Foreskin fibroblast (primary cell): ENCODE measurements at places on chromosomes 1 and 21.

DNA sequence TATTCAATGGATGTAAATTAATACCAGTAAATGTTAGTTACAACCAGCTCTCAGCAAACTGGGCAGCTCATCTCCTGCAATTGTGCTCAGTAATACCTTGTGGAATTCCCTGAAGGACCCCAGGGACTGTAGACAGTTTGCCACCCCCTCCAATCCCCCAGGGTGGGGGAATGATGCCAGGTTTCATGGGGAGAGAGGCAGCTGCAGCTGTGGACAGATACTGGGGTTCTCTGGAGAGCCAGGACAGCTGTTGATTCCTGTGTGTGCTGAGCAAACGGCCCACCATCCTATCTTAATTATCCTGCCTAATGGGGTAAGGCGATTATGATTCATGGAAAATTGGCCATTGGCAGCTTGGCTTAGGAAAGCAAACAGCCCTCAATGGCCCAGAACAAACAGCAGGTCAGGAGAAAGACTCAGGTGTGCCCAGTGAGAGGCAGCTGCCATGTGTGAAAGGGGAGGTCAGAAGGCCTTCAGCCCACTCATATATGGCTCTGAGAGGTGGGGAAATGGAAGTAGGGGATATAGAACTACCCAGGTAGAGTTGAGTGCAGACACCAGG is 148.9 kb upstream of the CTTNBP2NL start:
- no peak for DNase-seq

- DNase-seq = no peak
These were observed 51.8 kb downstream of the KCNK1 start for GRCh38 chr1:233665575-233666270.

DNA sequence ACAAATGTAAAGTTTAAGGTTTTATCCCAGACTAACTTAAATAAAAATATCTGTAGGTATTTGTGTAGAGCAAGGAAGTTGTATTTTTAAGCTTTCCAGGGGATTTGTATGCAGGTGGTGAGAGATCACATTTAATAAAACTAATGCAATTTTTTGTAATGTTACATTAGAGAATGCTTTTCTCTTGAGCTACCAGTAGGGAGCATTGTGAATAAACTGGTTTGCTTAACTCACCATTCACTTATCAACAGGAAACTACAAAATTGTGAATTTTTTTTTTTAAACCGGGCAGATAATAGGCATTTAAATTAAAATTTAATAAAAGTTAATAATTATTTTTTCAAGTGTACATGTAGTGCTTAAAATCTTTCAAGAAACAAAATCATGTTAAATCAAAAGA is 78.6 kb downstream of the IVNS1ABP start:
- DNase-seq = peak; percentile 47

DNA sequence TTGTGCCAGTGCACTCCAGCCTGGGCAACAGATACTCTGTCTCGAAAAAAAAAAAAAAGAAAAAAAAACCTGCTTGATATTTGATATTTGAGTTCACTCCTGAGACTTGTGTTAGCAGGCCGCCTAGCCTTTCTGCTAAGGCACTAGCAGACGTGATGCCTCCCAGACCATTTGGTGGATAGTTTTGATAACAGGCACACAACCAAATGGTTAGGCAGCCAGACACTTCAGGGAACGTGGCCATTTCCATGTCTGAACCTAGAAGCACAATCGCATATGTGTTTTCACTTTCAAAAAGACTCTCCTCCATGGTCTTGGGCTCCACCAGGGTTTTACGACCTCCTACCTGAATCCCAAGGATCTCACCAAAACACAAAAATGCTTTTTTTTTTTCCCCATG is 1319.5 kb downstream of the BRINP3 start:
- DNase-seq = no peak

DNA sequence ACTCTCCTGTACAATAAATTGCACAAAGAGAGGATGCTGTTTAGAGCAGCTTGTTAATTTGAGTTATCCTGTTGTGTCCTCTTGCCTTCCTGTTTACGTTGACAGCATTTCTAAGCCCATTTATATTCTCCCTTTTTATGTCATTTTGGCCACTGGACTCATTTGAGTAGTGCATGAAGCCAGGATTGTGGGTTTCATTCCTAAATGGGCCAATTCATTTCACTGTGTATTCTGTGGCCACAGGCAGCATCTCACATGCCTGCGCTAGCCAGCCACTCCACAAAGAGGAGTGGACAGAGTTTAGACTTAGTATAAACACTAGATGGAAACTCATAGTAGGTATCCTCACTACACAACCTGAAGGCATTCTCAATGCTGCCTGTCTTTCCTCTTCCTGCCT is 73.4 kb downstream of the DTL start:
- no peak for DNase-seq

DNA sequence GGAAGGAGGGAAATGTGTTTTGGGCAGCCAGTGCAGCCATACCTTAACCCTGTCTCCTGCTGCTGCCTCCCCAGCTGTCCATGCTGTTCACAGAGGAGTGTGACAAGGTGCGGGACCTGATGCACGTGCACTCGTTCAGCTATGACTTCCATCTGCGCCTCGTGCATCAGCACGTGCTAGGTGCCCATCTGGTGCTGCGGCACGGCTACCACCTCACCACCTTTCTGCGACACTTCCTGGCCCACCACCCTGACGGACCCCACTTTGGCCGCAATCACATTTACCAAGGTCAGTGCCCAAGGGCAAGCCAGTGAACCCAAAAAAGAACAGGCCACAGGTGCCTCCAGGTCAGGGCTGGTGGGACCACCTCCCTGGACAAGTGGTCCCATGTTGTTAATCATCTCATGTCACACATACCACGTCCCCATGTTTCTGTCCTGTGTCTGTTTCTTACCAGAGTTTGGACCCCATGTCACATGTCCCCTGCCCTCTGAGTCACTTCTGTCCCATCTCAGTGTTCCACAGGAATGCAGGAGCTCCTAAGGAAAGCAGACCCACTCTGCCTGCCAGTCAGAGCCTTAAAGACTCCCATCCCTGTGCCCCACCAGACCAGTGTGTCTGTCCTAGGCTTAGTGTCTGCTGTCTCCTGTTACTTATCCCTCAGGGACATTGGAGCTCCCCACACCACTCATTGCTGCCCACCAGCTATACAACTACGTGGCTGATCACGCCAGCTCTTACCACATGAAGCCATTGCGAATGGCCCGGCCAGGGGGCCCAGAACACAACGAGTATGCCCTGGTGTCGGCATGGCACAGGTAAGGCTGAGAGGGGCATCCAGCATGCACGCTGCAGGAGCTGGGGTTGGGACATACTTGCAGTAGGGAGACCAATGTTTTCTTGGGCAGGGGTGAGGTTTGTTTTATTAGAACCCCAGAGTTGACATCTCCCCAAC is 6.6 kb downstream of the HYI start:
- no peak for DNase-seq

DNA sequence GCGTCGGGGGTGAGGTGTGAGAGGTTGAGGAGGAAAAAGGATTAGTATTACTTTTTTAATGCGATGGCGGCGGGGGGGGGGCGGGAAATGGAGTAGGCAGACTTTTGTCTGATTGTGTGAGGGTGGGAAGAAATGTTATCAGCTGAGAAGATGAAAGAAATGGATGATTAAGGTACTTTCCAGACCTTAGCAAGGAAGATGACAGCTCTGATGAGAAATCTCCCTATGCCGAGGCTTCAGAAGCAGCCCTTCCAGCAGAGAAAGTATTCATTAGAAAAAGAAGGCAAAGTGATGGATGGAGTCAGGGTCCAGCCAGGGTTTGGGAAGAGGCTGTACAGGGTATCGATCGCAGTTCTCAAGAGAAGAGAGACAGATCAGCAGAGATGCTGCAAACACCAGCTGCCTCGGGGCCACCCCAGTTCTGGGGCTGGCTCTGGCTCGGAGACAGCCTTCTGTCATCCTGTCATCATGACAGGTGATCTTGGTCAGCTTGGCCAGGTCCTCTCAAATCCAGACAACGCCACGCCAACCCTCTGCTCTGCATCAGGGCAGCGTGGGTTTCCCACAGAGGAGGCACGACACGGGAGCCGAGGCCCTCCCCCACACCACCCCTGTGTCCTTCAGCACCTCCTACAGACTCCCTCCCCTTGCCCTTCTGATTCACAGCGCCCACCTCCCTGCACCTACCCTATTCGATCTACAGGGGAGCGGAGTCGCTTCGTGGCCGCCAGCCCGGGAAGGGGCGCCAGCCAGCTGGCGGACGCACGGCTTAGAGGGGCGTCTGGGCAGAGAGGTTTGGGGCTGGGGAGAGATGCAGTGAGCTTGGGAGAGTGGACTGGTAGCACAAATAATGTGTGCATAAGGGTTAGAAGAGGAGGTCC is 674 bp upstream of the ATXN7L2 start:
- no peak for DNase-seq

- DNase-seq = no peak
These were observed 99.6 kb upstream of the FBXO28 start for GRCh38 chr1:224014330-224014649.

DNA sequence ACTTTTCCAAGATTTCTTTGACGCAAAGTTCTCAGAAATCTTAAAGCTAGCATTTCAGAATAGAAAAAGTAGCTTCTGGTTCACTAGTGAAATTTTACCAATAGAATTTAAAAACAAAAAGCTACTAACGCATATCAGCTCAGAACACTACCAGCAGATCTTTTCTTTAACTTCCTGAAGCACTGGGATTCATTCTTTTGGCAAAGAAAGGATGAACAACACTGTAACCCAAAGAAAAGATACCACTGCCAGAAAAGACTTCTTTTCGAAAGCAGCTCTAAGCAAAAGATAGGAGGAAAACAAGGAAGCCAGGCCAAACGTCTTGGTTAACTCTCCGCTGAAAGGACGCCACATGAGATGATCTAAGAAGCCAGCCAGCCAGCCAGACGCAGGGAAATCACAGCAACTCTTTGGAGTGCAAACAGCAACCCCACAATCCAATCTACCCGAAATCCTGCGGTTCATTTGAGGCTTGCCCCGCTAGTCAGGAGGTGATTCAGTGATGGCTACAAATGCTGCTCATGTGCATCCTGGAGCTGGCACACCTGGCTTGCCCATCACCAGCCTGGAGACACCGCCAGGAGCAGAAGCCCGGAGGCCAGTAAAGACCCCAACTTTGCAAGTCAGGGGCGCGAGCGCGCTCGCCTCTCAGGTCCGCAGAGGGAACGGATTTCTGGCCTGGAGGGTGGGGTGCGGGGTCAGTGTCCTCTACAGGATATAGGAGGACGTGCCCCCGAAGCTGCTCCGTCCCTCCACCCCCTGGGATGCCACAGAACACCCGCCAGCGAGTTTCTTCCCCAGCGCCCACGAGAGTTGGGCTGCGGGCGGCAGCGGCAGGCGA is 812 bp downstream of the NBPF1 start:
- DNase-seq = peak; percentile 96

DNA sequence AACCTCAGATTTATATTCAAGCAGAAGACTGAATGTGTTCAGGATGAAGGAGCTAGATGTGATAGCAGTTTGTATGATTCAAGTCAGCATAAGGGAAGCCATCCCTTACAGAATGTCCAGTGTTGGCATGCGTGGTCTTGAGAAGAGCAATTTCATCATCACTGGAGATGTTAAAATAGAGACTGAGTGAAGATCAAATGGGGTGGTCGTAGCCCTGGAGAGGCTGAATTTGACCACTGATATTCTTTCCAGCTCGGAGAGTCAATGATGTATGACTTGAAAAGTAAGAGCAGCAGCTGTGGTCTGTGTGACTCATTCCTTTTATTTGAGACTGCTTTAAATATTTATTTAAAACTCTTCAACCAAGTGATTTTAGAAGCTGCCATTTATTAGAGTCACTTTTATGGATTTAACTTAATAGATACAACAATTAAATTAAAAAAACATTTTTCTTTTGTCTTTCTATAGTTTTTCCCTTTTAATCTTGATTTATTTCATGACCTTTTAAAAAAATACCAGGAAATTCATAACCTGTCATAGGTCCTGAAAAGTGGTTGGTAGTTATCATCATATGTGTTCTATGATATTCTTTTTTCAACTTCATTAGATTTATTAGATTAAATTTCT is 15.5 kb downstream of the FMN2 start:
- peak; percentile 69 for DNase-seq

GRCh38 chr21:30769724-30770431 is 14.7 kb upstream of the KRTAP21-1 start:
- DNase-seq = no peak

DNA sequence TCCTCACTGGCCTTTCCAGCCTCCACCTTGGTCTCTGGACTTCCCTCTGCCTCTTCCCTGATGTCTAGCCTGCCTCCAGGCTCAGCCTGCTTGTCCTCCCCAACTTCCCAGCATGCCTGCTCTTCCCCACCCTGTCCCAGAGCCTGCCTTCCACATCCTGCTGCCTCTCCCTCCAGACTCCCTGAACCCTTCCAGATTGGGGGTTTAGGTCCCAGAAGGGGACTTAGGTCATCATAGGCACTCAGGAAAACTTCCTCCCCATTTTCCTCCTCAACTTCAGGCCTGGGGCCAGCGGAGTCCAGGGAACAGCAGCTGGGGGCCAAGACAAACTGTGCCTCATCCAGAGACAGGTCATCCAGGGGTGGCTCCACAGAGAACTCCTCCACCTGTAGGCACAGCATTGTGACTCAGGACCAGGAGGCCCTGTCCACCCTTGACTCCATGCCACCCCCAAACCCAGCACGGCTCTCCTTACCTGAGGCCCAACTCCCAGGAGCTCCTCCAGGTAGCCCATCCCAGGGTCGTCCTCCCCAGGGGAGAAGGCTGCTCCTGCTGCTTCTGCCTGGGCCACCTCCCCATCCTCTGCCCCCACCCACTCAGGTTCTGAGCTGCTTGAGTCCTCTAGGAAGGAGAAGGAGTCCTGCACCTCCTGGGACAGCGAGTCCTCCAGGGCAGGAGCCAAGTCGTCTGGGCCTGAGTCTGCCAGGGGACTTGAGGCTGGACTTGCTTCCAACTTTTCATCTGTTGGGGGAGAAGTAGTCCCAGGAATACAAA is 3.4 kb upstream of the USF1 start:
- DNase-seq = no peak

DNA sequence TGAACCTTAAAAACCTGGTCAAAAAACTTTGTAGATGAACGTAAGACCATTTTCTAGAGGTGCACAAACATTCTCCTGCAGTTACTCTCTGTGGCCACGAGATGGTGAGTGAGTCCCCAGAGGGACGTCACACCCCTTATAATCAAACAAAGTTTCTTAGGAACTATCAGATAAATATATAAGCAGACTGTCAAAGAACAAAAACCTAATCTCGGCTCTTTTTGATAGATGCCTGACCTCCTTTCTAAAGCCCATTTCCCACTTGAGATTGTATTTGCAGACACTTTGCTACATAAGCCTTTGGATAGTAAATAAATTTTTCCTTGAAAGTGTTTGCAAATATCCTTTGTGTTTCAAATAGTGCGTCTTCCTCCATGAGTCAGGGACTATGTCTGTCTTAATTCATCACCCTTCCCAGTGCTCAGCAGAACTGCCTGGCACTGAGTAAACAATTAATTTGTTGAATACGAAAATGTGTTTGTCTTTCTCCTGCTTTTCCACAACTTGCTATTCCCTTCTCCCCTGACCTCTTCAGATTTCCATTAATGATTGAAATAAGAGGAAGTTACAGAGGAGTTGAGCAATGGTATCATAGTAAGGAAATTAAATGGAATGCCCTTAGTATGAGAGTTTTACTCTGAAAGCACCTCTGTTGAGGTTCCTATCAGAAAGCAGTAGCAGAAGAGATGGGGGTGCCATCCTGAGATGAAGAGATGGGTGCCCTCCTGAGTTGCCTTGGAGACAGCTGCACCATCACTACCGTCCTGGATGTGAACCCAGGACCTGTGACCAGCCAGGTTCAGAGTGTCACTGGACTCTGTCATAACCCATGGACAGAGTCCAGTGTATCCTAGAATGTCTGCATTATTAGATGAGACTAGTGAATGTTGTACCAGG is 57.8 kb upstream of the RAVER2 start:
- peak; percentile 46 for DNase-seq
